ENCODE measurements at places on chromosomes 6 and 20.
A peak's percentile ranks its signal among the peaks of the same experiment; 100 is the strongest.

DNA sequence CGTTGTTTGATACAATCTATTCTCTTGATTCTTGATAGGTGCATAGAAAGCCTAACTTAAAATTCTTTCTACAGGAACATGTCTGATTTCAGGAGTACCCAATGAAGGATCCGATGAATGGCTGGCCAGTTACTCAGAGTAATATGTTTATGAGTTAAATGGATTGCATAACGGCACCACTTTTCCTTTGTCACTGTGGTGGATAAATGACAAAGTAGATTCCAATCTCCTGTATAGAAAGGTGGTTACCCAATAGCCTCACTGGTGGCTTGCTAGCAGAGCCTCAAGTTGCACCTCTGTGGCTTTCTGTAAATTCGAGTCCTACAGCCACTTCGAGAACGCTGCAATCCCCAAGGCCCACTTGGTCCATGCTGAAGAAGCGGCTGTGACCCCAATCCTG lies 28.4 kb downstream of the LHFPL5 start:
- DNase-seq = no peak

DNA sequence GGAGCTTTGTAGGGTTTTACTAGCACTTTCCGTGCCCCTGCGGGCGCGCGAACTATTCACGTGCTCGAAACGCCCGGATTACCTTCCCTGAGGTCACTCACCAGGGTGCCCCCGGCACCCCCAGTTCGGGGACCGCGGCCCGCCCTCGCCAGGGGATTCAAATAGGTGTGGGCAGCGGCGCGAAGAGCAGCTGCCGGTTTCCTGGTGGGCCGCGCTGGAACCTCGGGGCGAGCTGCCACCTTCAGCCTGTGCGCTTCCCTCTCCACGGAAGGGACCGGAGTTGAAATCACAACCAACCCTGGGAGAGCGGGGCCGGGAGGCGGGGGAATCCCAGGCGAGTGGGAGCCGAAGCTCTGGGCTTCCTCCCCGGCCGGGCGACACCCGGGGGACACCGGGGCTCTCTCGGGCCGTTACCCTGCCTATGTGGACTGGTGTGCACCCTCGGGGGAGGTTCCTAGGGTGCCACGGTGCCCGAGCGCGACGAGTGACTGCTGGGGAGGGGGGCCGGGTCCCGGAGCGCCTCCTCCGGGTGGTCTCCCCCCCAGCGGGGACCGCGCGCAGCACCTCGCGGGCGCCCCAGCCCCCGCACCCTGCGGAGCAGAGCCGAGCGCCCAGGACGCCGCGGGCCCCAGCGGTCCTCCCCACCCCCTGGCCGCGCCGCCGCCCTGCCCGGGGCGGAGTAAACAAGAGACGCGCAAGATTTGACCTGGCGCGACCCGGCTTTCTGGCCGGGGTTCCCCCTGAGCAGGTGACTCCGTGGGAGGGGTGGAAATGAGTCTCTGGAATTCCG lies 2.1 kb upstream of the HIVEP2 start:
- peak; percentile 15 for DNase-seq

DNA sequence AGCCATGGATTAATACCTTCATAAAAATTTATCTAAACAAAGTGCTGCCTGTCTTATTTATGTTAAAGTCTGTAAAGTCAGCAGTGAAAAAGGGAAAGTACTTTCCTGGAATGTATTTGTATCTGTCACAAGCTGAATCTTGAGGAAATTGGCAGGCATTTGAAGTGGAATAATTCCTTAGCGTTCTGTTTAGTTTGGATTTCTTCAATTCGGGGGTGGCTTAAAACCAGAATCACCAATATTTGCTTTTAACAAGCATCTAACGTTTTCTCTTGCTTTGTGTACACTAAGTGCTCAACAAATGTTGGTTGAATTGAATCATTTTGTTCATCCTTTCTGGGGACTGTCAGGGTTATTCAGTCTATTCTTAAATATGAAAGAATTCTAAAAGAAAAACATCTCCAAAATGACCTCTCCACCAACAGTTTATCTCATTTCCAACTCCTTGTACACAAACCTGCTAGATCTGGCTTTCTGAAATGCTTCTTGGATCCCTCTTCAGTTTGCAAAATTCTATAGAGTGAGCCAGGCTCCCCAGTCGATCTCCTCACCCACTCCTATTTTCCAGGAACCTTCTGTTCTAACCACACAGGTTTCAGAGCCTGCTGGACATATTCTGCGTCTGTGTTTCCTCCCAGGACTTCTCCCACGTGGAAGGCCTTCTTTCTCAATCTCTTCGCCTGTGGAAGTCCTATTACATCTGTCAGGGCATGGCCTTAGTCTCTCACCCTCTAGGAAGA lies 2.0 kb upstream of the NPEPL1 start:
- no peak for DNase-seq

DNA sequence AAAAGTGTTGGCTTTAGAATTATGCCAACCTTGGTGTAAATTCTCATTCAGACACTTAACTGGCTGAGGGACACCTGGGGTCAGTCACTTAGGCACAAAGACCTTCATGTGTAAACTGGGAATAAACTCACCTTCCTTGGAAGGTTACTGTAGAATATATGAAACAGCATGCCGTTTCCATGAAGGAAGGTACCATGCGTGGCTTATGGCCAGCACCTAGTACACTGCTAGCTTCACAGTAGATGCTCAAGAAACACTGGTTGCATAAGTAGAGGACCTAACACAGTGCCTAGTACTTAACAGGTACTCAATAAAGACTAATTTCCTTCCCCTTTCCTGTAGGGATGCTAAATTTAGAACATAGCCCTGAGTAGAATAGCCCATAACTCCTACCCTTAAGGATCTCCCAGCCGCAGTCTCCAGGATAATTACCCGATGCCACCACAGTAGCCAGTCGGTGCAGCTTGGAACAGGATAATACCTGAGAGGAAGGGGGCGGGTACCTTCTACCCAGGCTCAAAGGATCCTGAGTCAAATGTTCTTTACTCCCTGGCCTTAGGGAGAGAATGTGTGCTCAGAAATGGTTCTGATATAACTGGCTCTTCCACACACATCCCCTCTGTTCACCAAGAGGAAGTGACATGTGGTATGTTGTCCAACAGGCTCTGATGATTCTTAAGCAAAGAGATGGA lies 3.6 kb downstream of the BCL2L1 start:
- DNase-seq = no peak

GRCh38 chr6:30067460-30068139 lies 602 bp downstream of the PPP1R11 start:
- no peak for DNase-seq

- no peak for DNase-seq
These were observed at the start of gene MRAP2 for GRCh38 chr6:84033523-84034451. TSS of gene MRAP2 (plus strand) at chr6:84033772. CDS start at chr6:84055319, 21,547 bp downstream.

- DNase-seq = no peak
These were observed 4.5 kb downstream of the KPNA5 start for GRCh38 chr6:116685437-116685993.

DNA sequence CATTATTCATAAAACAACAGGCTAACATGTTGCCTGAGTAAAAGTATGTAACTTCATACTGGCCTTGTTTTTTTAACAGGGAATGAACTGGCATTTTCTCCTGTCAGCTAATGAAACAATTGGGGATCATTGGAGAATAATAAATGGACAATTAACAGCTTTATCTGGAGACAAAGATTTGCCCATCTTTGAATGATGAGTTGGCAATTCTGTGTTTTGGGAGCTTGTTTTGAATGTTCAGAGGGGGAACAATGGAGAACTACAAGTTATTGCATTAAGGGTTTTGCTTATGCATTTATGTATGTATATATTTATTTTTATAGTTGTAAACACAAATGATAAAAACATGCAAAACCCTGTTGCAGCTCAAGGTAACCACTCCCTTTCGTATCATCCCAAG lies 150.3 kb downstream of the CBLN4 start:
- DNase-seq = no peak

GRCh38 chr20:3464166-3464565 lies 6.7 kb upstream of the ATRN start:
- DNase-seq = no peak

DNA sequence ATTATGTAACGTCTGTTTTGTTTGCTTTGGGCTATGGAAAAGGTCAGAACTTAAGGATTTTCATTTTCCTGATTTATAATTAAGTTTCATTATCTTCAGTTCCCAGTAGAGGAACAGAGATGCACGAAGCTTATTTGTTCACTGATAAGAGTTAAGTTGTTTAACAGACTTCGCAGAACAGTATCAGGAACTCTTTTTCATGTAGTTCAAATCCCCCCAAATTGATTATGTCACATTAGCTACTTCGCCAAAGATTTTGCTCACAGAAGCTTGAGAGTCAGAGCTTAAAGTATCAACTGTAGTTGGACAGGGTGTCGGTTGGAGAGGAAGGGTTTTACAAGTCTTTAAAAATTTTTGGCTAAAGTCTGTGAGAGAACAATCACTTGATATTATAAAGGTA lies 43.4 kb downstream of the ZHX3 start:
- no peak for DNase-seq

GRCh38 chr20:36202891-36203338 lies 33.4 kb upstream of the AAR2 start:
- DNase-seq = peak; percentile 37

DNA sequence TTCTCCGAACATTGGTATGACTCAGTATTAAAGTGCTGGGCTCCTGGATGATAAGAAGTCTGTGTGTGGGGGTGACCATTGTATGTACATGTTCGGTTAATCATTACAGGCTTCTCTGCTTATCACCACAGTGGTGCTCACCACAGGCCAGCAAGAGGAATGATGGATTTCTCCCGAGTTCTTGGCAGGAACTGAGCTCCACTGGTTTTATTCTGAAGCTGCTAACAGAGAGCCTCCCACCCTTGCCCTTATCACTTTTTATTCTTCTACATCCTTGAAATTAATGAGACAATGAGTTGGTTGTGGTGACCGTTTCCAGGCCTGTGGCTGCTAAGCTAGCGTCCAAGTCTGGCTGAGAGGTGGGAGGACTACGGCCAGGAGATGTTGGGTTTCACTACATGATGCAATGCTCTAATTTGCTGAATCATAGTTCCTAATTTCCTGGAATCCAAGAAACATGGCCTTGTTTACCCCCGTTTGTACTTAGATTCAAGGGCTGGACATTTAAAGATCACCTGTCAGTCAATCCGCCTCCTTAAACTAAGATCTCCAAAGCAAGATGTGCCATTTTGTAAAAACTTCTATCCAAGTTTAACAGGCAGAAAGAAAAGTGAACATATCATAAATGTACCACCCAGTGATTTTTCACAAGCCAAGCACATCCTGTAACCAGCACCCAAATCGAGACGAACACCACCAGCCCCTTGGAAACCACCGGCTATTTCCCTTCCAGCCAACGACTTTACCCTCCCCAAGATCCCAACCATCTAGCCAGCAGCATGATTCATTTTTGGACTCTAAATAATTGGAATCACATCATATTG lies 172.5 kb downstream of the FOXA2 start:
- DNase-seq = no peak

- no peak for DNase-seq
These were observed 37.0 kb upstream of the KCNG1 start for GRCh38 chr20:51059862-51060261.

GRCh38 chr20:58546756-58547622 lies 31.8 kb upstream of the APCDD1L start:
- DNase-seq = no peak

GRCh38 chr6:151060096-151060765 lies 179.5 kb upstream of the AKAP12 start:
- peak; percentile 94 for DNase-seq

GRCh38 chr6:25930532-25931410 lies at the start of gene SLC17A2:
TSS of gene SLC17A2 (minus strand) at chr6:25930691. CDS start at chr6:25925796, 4,895 bp downstream.
- DNase-seq = no peak

GRCh38 chr6:34248198-34248726 lies 544 bp downstream of the SMIM29 start:
- peak; percentile 42 for DNase-seq

DNA sequence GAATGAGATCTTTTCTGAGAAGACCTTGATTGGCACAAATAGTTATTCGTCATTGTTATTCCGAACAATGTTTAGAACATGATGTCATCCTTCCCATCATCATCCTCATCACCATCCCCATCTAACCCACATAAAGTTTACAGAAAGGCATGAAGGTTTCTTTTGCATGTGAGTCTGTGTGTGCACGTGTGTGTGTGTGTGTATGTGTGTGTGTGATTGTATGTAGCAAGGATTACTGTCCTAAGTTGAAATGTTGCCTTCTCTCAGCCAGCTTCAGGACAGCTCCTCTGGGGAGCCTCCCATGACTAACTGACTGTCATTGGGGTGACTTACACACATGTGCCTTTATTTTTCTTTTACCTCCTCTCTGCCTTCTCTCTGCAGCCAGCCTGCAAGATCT lies 113.5 kb downstream of the SLC22A3 start:
- DNase-seq = no peak

GRCh38 chr6:137871831-137872454 lies 4.9 kb downstream of the TNFAIP3 start:
- DNase-seq = no peak

GRCh38 chr20:57600320-57601210 lies 19.7 kb downstream of the ZBP1 start:
- DNase-seq = no peak

DNA sequence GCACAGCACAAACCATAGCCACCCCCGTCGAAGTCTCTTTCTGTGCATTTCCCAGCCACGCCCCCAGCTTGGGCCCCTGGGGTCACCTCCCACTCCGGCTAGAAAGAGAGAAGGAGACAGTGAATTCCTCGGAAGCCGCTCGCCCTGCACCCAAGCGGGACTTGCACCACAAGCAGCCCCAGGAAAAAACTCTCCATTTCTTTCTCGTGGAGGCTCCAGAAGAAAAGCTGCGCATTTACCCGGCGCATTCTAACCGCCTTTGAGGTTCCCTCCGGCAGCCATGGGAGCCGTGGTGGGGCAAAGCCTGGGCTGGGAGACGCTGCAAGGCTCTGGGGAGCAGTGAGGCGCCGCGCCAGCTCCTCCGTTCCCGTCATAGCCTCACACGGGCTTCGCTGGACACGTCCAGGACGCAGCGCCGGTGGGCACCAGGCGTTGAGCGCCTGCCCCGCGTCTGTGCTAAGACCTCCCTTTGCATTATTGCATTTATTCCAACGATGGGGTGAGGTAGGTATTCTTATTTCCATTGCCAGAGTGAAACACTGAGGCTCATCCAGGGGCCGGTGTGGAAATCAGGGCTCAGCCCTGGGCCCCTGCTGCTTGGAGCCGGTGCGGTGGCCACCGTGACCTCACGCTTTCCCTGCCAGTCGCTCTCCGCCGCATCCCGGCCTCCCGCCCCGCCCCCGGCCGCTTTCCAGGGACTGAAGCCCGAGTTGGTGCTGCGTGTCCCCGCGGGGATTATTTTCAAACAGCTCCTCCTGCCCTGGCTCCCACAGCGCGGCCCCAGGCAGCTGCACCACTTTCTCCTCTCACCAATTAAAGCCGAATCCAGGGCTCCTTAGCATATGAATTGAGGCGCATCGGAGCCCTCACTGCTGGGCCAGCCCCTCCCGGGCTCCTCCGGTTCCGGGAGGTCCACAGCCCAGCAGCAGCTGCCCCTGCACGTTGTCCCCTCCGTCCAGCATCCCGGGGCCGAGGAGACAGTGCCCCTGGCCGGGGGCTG lies 148.3 kb upstream of the AFDN start:
- DNase-seq = no peak

- DNase-seq = no peak
These were observed 38.8 kb downstream of the EZR start for GRCh38 chr6:158780246-158780884.
